ENCODE measurements at places on chromosomes 7 and 10. TPM values are rescaled to one million over a fixed set of nuclear protein-coding genes. Genes with fewer than 3 reads are reported as not detected.

TCAF2 gene
- total RNA-seq, result 0.34 TPM

RPEL1 gene
- under 0.01 TPM for total RNA-seq

PTF1A gene
- total RNA-seq, result not detected

CLDN3 gene
- total RNA-seq, result not detected

GAD2 gene
- total RNA-seq, result not detected

NKX6-2 gene
- not detected for total RNA-seq

BPGM gene
- total RNA-seq, result 17.1 TPM

PLCE1 gene
- under 0.01 TPM for total RNA-seq

SPDYE11 gene
- not detected for total RNA-seq

WIPF3 gene
- total RNA-seq, result 0.21 TPM

PRSS2 gene
- not detected for total RNA-seq

PAPSS2 gene
- 5.1 TPM for total RNA-seq

ADARB2 gene
- not detected for total RNA-seq

CHST12 gene
- 6.1 TPM for total RNA-seq

ABCB1 gene
- total RNA-seq, result not detected

TFPI2 gene
- total RNA-seq, result 1.7 TPM

KLF14 gene
- total RNA-seq, result not detected

LRRD1 gene
- under 0.01 TPM for total RNA-seq

STEAP4 gene
- total RNA-seq, result 2.4 TPM

FZD8 gene
- 4.2 TPM for total RNA-seq

COL1A2 gene
- 0.34 TPM for total RNA-seq

PNLIPRP3 gene
- total RNA-seq, result 29.0 TPM

CREB5 gene
- total RNA-seq, result 6.5 TPM

NFE2L3 gene
- 35.0 TPM for total RNA-seq

TFEC gene
- under 0.01 TPM for total RNA-seq

AIFM2 gene
- total RNA-seq, result 5.7 TPM

CELF2 gene
- 5.5 TPM for total RNA-seq

CFAP69 gene
- total RNA-seq, result 2.1 TPM

FAM13C gene
- 1.00 TPM for total RNA-seq

RET gene
- 0.68 TPM for total RNA-seq

GPER1 gene
- total RNA-seq, result 0.21 TPM

IQUB gene
- total RNA-seq, result under 0.01 TPM

PIK3CG gene
- total RNA-seq, result not detected

TSPAN12 gene
- total RNA-seq, result 2.1 TPM

SORBS1 gene
- 0.34 TPM for total RNA-seq

NAT16 gene
- total RNA-seq, result not detected

ST8SIA6 gene
- 0.85 TPM for total RNA-seq

ZNF239 gene
- 4.2 TPM for total RNA-seq

SEMA3A gene
- 35.9 TPM for total RNA-seq

POU6F2 gene
- total RNA-seq, result not detected

C10orf62 gene
- not detected for total RNA-seq

VSTM2A gene
- total RNA-seq, result not detected

All from nasal cavity respiratory epithelium epithelial cell of viscerocranial mucosa (primary cell).